ENCODE measurements at places on chromosomes 2 and 18.

- no peak for DNase-seq
These were observed 207.4 kb downstream of the ARL6IP6 start for GRCh38 chr2:152925547-152926448.

- DNase-seq, result no peak
These were observed 16.0 kb upstream of the SERPINE2 start for GRCh38 chr2:224055101-224055500.

DNA sequence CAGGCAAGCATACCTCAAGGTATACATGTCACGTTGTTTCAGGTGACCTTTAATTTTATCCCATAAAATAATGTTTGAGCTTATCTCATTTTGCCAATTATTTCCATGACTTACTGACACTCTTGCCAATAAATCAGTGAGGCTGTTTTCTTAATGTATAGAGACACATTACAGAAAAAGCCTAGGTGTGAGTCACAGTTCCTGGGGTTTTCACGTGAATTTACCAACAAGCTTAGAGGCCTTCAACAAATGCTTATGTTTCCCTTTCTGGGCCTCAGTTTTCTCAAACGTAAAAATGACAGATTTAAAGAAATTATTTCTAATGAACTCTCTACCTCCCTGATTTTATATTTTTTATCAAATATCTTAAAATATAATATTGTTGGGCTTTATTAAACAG is 517.5 kb upstream of the SPHKAP start:
- DNase-seq, result no peak

DNA sequence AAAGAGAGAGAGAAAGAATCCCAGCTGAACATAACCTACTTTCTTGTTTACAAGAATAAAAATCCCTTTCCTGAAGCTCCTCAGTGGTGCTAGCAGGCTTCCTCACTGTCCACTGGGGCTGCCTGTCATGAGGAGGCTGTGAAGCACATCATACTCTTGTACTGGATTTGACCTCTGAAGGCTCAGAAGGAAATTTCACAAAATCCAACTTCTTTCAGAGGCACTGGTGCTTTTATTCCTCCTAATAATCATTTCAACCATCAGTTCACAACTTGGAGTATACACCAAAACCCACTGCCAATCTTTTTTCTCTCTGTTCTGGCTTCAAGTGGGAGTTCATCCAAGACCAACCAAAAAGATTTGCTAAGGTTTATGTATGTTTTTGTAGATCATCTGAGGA is 48.5 kb downstream of the TMX3 start:
- DNase-seq, result no peak

- DNase-seq, result no peak
These were observed 29.0 kb downstream of the PSME4 start for GRCh38 chr2:53941749-53942148.

GRCh38 chr2:197661626-197662025 is 13.8 kb downstream of the RFTN2 start:
- DNase-seq, result no peak

- no peak for DNase-seq
These were observed 18.0 kb downstream of the LRPPRC start for GRCh38 chr2:43977677-43978375.

GRCh38 chr18:33751613-33752221 is 173.7 kb downstream of the ASXL3 start:
- no peak for DNase-seq

DNA sequence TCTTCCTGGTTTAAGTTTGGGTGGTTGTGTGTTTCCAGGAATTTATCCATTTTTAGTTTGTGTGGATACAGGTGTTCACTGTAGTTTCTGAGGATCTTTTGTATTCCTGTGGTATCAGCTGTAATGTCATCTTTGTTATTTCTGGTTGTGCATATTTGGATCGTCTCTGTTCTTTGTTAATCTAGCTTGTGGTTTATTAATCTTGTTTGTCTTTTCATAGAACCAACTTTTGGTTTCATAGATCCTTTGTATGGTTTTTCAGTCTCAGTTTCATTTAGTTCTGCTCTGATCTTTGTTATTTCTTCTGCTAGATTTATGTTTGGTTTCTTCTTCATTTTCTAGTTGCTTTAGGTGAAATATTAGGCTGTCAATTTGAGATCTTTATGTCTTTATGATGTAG is 202.4 kb upstream of the ZSWIM2 start:
- DNase-seq, result no peak

GRCh38 chr18:9575558-9575957 is 38.8 kb downstream of the PPP4R1 start:
- DNase-seq, result no peak

DNA sequence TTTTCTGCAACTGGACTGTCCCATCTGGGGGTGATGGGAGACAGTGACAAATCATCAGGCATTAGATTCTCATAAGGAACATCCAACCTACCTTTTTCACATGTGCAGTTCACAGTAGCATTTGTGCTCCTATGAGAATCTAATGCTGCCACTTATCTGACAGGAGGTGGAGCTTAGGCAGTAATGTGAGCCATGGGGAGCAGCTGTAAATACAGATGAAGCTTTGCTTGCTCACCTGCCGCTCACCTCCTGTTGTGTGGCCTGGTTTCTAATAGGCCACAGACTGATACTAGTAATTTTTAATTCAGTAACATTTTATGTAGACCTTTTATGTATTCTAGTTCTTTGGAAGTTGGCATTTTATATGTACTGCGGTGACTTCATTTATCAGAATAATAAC is 180.1 kb upstream of the SPOPL start:
- no peak for DNase-seq

DNA sequence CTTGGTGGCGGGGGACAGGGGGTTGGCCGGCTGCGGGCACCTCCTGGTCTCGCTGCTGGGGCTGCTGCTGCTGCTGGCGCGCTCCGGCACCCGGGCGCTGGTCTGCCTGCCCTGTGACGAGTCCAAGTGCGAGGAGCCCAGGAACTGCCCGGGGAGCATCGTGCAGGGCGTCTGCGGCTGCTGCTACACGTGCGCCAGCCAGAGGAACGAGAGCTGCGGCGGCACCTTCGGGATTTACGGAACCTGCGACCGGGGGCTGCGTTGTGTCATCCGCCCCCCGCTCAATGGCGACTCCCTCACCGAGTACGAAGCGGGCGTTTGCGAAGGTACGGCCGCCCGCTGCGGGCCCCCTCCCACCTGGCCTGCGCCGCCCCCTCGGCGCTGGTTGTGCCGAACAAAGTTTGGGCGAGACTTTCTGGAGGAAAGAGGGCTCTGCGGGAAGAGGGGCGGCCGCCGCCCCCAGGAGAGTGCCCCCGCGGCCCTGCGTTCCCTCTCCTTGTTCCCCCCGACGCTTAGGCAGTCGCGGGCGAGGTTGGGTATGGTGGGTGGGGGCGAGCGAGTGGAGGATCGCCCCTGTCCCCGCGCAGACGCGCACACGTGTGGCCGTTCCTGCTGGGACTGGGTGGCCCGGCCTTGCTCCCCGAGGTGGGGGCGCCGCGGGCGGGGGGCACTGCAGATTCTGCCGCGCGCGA is 866 bp downstream of the CRIM1 start:
- DNase-seq, result no peak
